ENCODE measurements at places on chromosomes 4 and X. TPM values are rescaled to one million over a fixed set of nuclear protein-coding genes. Genes with fewer than 3 reads are reported as not detected.

DNA sequence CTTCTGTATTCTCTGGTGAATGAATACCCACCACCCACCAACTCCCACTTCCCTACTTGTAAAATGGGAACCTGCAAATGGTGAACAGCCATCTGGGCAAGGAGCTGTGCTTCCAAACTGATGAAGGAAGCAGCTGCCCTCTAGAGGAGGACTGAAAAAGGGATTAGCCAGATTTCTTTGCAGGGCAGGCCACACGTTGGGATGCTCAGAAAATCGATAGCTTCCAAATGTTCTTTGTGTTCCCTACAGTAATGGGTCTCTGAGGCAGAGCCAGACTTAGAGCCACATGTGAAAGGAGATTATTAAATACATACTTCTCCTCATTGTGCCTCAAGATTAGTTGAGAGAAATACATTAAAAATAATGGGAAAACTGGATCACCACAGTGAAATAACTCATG is 39.3 kb upstream of the LPAR4 start:
- DNase-seq: no peak

GRCh38 chr4:102500352-102500695 is 835 bp upstream of the NFKB1 start:
- peak; percentile 28 for DNase-seq

DNA sequence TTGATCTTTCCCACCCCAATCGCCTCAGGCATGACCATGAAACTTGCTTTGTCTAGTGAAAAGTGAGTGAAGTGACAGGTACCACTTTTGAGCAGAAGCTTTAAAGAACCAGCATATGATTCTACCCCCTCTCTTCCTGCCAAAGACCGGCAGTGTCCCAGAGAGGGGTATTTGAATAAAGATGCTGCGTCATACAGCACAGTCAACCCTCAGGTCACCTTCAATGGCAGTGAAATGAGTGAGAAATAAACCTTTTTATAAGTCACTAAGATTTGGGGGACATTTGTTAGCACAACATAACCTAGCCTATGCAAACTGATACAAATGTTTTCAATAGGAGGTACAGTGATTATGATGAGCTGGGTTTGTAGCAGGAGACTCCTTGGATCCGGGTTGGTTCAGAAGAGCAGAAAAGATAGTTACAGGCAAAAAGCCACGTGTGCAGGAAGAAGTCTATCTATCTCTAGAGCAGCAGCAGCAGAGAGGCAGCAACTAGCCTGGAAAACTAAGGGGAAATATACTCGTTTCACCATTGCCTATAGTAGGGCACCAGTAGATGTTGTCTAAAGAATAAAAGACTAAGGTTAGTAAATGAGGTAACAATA is 30.3 kb upstream of the SPRY1 start:
- DNase-seq: no peak

- DNase-seq: no peak
Measured at GRCh38 chr4:112807083-112807482, 170.1 kb downstream of the LARP7 start.

DNA sequence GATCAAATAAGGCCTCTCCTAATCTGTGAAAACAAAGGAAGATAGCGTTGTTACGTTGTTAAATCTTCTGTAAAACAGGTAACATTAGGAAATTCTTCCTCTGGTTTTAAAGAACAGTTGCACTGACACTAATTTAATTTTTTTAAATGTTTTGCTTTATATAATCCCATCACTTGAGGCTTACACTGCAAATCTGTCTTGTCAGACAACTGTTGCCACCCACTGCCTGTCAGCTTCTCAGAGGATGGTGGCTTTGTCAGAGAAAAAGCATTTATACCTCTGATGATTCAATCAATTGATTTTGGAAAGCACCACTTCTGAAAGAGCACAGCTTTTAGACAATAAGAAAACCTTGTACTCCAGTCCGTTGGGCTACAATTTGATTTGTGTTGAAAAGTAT is 799.1 kb downstream of the FSTL5 start:
- no peak for DNase-seq

DNA sequence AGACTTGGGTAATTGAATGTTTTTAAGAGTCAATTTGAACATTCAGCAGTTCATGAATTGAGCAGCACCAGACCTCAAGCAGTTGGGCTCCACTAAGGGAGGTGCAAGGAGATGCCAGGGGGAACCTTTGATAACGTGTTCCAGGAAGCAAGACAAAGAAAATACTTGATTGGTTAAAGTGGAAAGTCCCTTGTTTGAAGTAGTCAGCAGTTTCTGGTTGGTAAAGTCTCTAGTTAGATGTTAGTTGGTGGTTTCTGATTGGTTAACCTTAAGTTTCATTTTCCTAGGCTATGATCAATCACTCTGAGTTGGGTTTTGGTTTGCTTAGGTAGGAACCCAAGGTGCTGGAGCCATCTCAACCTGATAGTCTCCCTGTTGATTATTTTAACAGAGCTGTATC is 4.0 kb downstream of the HERC6 start:
- DNase-seq: no peak

- no peak for DNase-seq
Measured at GRCh38 chrX:129665916-129666644, 11.3 kb upstream of the APLN start.

GRCh38 chr4:152983774-152984411 is 47.8 kb downstream of the FHDC1 start:
- no peak for DNase-seq

- DNase-seq: no peak
Measured at GRCh38 chr4:35695421-35695820, 548.9 kb downstream of the ARAP2 start.

GRCh38 chrX:110748256-110748806 is 47.3 kb downstream of the CHRDL1 start:
- DNase-seq: no peak

DNA sequence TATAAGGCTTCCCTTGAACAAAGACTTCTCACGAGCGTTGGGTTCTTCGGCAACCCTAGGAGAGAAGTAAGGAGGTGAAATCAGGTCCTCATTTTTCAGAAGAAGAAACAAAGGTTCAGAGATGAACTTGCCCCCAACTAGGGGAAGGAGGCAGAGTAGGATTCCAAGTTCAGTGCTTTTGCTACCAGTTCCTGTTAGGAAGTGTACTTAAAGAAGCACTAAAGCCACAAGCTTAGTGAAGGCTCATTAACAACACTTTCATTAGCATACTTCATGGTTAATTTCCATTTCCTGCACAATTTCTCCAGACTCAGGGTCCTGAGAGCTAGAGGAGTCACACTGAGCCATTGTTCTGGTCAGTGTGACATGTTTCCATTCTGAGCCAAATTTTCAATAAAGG is 52.1 kb downstream of the VSIG4 start:
- DNase-seq: no peak

GRCh38 chrX:80216086-80216485 is 201.5 kb downstream of the TBX22 start:
- DNase-seq: no peak

GRCh38 chrX:9072281-9072680 is 38.4 kb upstream of the FAM9B start:
- DNase-seq: no peak

DNA sequence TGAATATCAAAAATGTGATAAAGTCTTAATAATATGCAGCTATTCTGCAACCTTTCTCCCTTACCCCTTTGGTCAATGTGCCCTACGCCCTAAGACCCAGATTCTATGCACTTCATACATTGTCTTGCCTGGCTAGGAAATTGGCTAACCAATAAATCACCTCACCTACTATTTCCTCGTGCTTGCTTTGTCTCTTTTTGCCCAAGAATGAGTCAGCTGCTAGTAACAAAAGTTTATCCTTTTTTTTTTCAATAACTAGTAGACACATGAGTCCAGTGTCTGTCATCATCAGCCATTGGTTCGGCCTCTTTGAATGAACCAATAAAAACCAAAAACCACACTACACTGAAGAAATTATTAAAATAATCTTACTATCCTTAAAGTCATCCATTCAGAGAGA is 387.1 kb downstream of the PPP3CA start:
- no peak for DNase-seq

GRCh38 chr4:147496500-147496899 is 15.6 kb downstream of the EDNRA start:
- DNase-seq: no peak

GRCh38 chrX:115493015-115493414 is 68.0 kb upstream of the PLS3 start:
- DNase-seq: no peak

DNA sequence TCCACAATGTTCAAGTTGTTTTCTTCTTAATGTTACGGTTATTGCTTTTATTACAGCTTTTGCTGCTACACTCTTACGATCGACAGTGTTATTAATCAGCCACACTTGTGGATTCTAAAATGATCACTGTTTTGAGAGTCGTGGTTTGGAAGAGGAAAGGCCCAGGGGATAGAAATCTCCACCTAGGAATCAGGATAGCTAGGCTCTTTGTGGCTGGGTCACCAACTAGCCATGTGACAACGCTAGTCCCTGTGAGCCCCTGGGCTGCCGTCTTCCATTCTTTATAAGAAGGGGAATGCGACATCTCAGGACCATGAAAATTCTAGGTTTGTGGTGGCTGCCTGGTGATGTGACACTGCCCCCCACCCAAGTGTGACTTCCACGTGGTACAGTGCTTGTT is 380 bp downstream of the SLC34A2 start:
- no peak for DNase-seq

DNA sequence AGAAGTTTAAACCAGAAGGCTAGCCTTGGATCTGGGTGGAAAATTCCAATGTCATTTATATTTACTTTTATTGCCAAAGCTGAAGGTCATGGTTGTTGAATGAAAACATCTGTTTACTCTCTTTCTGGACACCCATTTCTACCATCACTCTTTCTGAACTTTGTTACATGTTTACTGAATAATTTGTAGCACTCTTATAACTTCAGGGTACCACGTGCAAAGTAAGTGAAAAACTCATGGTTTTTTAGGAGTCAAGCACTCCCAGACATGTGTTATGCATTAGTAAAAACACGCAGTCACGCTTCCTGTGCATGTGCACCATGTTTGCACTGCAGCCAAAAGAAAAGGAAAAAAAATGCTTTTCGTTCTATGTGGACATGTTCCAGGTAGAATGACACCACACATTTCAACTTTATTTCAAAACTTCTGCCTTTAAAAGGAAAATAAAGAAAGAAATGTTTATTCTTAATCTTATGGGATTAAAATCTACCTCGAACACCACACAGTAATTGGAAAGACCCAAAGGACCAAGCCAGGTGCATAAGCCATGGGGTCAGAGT is 31.4 kb upstream of the ADH1C start:
- DNase-seq: no peak

GRCh38 chr4:83132065-83132464 is 17.5 kb upstream of the PLAC8 start:
- DNase-seq: no peak

DNA sequence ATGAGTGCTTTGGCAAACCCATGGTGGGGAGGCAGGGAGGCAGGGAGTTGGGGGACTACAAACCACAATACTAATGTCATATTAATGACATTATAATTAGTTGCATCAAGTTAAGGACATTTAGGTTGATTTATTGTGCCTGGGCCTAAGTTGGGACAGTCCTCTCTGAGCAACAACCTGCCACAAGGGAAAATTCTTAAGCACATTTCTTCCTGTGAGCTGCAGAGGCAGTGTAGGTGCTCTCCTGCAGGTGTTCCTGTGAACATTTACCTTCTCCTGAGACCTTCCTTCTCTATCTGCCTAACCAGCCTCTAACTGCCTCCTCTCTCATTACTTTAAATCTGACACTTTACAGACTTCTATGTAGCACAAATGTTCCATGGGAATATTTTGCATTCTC is 1830.0 kb upstream of the AGA start:
- no peak for DNase-seq

DNA sequence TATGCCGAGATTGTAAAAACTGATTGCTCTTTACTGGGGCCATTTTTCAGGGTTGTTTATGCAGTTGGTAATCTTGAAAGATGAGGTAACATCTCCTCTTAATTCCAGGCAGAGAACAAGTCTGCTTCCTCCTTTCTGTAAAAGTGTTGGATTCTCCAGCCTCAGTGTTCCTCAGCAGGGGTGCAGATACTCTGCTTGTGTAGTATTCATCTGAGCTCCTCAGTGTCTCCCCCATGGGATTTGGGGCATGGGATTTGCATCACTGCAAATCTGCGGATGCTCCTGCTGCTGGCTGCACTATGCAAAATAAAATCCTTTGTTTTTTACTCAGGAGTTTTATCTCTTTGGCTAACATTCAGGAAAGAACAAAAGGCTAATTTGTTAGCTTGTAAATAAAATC is 104.9 kb upstream of the ATP8A1 start:
- DNase-seq: no peak

DNA sequence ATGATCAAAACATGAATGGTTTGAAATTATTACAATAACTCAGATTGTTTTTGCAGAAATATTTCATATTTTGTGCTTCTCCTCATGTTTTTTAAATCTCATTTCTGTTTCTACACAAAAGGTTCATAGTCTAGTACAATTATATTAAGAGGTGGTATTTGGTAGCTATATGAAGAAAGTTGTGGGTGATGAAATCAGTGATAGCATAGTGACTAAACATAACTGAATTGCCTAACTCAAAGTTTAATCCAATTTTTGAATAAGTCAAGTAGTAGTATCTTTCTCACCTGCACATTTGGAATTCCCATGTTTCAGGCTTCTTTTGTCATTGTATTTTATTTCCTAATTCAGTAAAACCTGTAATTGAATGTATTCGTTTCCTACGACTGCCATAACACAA is 648.7 kb downstream of the GRID2 start:
- no peak for DNase-seq

- DNase-seq: no peak
Measured at GRCh38 chr4:44532851-44533250, 84.2 kb upstream of the KCTD8 start.

- DNase-seq: peak; percentile 43
Measured at GRCh38 chrX:72620550-72621145, 48.0 kb upstream of the HDAC8 start.

DNA sequence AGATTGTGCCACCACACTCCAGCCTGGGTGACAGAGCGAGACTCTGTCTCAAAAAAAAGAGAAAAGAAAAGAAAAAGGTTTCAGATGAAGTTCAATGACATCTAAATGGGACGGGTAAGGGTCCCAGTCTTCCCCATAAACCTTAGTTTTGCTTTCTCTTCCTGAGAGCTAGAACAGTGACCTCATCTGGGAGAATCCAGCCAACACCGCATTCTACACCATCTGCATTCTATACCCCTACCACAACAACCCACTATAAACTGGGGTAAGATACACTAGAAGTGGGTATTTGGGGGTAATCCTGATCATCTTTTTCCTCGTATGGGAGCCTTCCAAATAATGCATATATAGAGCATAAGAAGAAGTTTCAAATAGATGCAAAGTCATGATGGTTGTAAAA is 18.2 kb downstream of the SLC25A43 start:
- DNase-seq: no peak

DNA sequence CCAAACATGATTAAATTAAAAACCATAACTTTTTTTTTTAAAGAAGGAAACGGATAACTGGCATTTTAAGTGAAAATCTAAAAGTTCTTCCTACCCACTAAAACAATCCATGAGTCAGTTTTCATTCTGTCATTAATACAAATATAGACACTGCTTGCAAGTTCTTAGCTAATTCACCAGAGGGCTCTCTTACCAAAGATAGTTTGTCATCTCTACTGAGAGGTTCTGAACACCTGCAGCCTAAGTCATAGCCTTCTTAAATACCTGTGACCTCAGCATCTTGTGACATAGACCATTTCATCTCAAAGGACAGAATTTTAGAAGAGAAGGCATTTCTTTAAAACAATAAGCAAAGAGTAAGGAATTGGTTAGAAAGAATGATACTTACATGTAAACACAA is 65.3 kb upstream of the FAM120C start:
- DNase-seq: no peak

Gene CDX4
- total RNA-seq: not detected

Gene GPR34
- 22.0 TPM for total RNA-seq

Gene KLB
- total RNA-seq: 1.7 TPM

Gene CLCN4
- total RNA-seq: 22.8 TPM

Gene LUZP4
- total RNA-seq: not detected

Gene IL1RAPL2
- total RNA-seq: 0.09 TPM

Gene FAM9B
- not detected for total RNA-seq

Gene PRDM5
- 14.2 TPM for total RNA-seq

Gene SPRY1
- 59.6 TPM for total RNA-seq
